ENCODE measurements at places on chromosomes 5 and 9.

DNA sequence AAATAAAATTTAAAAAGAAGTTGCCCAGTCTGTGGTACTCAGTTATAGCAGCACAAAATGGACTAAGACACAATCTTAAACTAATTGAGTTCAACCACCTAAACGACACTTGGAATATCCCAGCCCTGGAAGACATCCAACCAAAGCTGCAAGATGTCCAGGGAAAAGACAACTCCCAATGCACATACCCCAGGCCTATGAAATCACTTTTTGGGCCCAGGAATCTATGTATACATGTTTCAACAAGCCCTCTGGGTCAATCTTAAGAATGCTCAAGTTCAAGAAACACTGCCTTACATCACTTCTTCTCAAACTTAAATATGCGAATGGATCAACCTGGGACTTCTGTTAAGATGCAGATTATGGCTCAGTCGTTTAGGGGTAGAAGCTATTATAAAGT, 148.6 kb downstream of the ELAVL2 start:
- DNase-seq: no peak

- no peak for DNase-seq
Observed at GRCh38 chr5:38892363-38892762, 46.6 kb downstream of the OSMR start.

- no peak for DNase-seq
Observed at GRCh38 chr5:10036136-10036815, 213.4 kb downstream of the ATPSCKMT start.

DNA sequence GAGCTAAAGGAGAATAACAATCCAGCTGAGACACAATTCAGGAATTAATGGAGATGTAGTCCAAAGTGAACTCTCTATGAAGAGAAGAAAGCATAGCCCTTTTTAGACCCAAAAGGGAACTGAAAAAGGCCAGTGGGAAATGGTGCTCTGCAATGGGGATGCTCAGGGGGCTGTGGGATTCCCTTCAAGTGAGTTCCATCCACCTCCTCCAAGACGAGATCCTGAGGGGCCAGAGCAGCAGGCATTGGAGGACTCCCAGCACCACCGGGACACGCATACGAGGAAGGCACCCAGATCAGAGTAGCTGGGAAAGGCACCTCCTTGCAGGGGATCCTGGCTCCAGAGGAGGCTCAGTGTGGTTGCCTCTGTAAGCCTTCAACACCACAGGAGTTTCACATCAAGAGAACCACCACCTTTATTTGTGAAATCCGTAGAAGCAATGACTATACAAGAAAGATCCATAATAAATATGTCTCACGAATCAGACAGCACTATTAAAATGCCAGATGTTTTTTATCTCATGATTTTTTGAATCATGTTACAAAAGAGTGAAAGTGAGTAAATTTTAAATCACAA, 288.2 kb downstream of the MED10 start:
- DNase-seq: no peak

- DNase-seq: no peak
Observed at GRCh38 chr5:172902497-172903472, 56.4 kb upstream of the RPL26L1 start.

DNA sequence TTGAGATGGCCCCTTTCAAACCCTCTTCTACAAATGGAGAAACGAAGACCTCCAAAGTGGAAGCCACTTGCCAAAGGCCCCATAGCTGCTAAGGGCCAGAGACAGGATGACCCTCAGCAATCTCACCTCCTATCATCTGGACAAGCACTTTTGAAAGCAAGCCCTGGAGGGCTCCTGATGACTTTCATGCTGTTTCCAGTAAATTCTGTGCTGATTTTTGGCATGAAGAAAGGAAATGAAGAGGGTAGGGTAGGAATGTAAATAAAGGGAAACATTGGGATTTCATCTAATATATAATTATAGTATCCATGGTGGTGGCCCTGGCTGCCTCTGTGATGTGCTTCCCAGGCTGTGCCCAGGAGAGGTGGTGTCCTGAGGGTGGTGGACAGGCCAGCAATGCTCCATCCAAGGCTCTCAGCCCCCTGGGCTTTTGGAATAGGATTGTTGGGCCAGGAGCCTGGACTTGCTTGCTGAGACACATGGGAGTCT, 208.0 kb upstream of the TRIM32 start:
- no peak for DNase-seq

- no peak for DNase-seq
Observed at GRCh38 chr5:167953151-167953798, 338.2 kb upstream of the WWC1 start.

DNA sequence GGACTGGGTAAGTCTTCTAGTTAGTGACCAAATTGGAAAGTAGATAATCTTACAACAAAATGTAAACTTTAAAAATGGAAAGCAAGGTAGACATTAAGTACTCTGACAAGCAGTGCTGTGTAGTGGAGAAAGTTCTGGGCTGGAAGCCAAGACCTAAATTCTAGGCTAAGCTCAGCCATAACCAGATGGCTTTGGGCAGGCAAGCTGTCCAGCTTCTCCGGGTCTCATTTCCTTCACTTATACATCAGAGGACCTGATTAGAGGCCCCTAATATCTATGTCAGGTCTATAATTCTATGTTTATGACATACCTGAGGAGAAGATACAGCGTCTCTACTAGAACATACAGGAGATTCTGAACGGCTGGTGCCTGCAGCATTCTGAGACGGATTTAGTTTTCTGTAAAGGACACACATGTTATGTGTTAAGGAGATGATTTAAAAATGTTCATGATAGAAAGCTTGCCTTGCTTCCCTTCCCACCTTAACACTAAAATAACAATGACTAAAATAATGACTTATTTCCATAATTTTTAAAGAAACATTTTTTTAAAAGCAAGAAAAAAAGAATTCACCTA, 61.2 kb downstream of the ELL2 start:
- DNase-seq: no peak

DNA sequence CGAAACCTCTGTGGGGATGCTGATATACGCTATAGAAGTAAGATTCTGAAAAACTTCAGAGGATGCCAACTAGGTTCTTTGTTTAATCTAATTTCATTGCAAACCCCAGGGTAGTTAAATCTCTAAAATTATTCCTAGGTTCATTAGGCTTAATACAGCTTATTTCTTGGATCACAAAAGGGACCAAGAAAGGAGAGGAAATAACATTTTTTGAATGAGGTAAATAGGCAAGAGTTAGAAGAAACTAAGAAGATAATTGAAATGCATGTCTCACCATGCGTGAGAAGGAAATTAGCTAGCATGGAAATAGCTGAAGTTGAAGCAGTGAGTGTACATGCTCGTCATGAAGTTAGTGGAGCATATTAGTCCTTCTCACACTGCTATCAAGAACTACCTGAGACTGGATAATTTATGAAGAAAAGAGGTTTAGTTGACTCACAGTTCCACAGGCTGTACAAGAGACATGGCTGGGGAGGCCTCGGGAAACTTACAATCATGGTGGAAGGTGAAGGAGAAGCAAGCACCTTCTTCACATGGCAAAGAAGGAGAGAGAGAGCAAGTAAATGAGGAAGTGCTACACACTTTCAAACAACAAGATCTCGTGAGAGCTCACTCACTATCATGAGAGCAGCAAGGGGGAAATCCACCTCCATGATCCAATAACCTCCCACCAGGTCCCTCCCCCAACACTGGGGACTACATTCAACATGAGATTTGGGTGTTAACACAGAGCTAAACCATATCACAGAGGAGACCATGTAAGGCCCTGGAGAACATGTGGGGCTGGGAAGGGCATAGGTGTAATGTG, 125.1 kb upstream of the OSMR start:
- no peak for DNase-seq

- DNase-seq: no peak
Observed at GRCh38 chr5:10885026-10885425, 124.0 kb upstream of the DAP start.

Measured in activated naive CD8-positive, alpha-beta T cell treated with anti-CD3 and anti-CD28 coated beads, Interleukin-2, amount 10 ng/mL, durations not matched to agents 7 days and 5 days (primary cell).